Activated CD4-positive, alpha-beta memory T cell treated with anti-CD3 and anti-CD28 coated beads for 36 hours (primary cell): ENCODE measurements at places on chromosomes 2 and 18.

- no peak for DNase-seq
These were observed 32.2 kb upstream of the CREB1 start for GRCh38 chr2:207497596-207497995.

- no peak for DNase-seq
These were observed 142.4 kb downstream of the SOCS6 start for GRCh38 chr18:70431203-70431624.

DNA sequence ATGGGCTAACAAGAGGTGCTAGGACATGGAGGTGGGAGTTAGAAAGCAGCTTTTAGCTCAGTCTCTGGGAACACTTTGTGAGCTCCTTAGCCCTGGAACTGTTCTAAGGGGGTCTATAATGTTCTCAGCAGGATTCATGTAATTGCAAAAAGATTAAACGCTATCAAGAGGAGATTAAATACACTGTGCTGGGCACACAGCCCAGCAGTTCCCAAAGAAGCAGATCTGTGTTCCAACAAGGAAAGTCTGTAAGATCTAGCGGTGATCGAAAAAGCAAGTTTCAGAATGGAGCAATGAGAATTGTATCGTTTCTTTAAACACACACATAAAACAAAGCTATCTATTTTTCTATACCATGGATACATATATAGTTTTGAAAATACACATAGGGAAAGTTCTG is 2.4 kb upstream of the ARID5A start:
- no peak for DNase-seq

DNA sequence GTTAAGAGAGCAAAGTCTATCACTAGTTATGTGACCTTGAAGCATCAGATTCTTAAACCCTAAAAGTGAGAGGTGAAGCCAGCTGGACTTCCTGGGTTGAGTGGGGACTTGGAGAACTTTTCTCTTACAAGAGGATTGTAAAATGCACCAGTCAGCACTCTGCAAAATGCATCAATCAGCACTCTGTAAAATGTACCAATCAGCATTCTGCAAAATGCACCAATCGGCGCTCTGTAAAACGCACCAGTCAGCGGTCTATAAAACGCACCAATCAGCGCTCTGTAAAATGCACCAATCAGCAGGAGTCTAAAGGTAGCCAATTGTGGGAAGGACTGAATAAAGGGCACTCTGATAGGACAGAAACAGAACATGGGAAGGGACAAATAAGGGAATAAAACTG is 291.6 kb upstream of the FAM98A start:
- DNase-seq, result no peak

DNA sequence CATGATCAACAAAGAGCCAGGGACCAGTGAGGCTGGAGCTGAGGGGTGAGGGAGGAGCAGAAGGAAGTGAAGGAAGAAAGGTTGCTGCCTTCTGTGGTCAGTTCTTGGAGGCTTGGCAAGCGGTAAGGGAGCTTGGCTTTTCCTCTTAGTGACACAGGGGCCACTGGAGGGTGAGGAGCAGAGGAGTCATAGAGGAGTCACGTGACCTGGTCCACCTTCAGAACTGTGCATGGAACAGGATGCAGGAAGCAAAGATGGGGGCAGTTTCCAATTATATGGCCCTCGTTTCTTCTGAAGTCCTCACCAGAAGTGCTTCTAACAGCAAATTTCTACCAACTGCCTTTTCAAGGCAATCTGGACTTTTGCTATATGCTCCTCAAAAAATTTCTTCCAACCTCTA is 326.9 kb upstream of the SMIM21 start:
- no peak for DNase-seq

GRCh38 chr2:132482821-132483220 is 66.2 kb downstream of the GPR39 start:
- no peak for DNase-seq

DNA sequence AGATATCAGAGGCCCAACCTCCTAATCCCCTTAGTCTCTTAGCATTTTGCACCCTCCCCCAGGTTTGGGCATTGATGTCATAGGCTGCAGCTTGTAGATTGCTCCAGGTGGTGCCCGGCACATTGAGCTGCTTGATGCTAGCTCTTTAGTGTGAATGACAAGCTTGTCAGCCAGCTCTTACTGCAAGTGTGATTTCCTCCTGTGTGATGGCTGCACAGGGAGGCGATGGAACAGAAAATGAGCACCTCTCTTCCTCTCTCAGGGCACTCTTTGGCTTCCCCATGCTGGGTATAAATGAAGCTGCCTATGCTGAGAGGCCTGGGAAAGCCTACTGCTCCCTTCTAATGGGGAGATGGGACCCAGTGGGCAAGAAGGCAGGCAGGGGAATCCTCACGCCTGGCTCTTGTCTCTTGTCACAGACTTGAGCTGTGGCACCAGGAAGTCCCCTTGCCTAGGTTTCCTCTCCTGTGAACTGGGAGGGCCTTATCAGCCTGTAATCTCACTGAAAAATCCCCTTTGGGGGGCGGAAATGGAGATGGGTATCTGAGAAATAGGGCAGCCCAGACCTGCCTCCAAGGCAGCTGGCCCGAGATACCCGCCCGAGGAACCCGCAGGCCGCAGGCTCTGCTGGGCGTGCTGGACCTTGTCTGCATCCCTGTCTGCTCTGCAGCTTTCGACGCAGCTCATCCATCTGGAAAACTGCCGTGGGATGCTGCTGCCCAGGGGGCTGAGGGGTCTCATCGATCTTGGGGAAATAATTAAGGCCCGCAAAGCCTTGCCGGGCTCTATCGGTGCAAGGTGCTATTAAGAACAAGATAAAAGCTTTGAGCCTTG is 163.5 kb upstream of the CXCR4 start:
- peak; percentile 64 for DNase-seq

- DNase-seq, result no peak
These were observed 220.8 kb downstream of the NEDD4L start for GRCh38 chr18:58264840-58265239.

GRCh38 chr2:16332681-16333557 is 332.7 kb downstream of the CYRIA start:
- DNase-seq, result no peak

DNA sequence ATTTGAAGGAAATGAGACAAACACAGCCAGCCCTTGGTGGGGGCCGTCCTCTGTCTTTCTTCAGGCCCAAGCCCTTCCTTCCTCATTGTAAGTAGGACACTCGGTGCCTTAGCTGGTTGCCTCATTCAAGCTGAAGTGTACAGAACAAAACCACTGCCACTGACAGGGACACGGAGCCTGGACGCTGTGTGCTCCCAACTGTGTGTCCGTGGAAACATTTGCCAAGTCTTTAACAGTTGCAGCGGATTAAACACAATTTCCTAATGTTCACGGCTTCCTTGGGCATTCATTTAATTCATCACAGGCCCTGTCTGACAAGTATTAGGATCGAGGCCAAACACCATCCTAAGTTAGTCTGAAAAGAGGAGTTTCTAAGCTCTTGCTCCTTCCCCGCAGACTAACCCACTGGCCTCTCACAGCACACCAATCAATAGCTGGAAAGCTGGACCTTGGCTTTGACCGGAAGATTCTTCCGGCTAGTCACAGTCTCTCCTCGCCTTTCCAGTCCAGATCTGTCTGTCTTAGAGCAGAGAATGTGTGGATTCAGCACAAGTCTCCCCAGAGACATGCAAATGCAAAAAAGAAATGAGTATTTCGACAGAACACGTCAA is 68.7 kb upstream of the ACSL3 start:
- no peak for DNase-seq

GRCh38 chr2:191526536-191526935 is 151.4 kb upstream of the NABP1 start:
- no peak for DNase-seq

DNA sequence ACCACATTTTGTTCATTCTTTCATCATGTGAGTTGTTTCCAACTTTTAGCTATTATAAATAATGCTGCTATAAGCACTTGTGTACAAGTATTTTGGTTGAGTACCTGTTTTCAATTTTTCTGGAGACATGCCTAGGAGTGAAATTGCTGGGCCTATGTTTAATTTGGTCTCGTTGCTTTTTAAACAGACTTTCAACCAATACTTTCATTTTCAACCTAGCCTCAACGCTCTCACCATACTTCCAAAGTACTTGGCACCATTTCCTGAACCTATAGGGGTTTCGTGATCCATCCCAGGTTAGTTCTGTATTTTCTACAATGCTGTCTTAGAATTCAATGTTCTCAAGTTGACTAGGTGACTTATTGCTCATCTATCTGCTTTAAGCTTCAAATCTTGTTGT is 126.1 kb downstream of the SRBD1 start:
- DNase-seq, result no peak

DNA sequence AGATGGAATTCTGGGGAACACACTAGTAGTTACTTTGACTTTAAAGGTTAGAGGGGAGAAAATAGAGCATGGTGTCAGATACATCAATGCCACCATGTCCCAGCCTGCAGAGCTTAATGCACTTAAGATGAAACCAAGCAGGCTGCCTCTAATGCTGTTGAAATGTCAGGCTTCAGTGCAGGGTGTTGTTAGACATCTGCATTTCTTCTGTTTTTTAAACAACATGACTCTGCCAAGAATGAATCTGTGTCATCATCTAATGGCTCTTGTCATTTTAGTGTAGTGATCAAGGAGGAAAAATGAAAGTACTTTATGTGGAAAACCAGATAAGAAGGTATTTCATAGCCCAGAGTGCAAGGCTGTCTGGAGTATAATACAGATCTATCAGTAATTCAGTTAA is 29.9 kb downstream of the LYPD1 start:
- DNase-seq, result no peak

DNA sequence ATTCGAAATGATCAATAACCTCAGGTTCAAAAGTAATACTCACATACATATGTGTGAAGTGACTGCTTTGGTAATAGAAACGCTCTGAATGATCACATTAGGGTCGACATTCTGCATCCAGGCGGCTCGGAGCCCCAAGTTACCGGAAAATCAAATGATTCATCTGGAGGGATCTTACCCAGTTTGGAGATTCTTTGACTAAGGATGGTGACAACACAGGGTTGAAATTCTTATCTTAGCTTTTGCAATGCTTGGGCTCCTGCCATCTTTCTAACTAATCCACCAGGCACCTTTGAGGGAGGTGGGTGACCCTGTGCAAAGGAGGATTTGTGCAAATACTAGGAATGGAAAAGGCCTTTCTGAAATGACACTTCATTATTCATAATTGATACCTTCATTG is 10.8 kb downstream of the GBX2 start:
- DNase-seq, result no peak

GRCh38 chr18:79258447-79258846 is 137.3 kb upstream of the NFATC1 start:
- DNase-seq, result no peak

GRCh38 chr2:102084651-102085050 is 57.9 kb upstream of the IL1R1 start:
- DNase-seq, result no peak

DNA sequence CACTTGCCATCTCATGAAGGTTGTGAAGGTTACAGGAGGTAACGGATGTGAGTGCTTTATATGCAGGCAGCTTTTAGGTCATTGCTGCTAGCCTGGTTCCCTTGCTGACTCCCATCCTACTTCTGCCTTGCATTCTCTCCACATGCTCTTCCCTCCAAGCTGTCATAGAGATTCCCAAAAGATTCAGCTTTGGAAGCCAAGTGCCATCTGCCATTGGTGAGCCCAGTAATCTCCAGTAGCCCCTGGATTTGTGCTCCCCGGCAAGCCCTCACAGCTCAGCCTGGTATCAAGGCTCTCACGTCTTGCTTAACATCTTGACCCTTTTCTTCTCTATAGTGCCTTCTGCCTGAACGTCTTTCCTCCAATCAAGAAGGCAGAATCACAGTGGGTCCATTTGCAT is 61.6 kb downstream of the MYT1L start:
- no peak for DNase-seq

- no peak for DNase-seq
These were observed 30.5 kb upstream of the ITGAV start for GRCh38 chr2:186559370-186559769.

- DNase-seq, result no peak
These were observed 71.1 kb upstream of the MAP4K3 start for GRCh38 chr2:39508198-39508597.

DNA sequence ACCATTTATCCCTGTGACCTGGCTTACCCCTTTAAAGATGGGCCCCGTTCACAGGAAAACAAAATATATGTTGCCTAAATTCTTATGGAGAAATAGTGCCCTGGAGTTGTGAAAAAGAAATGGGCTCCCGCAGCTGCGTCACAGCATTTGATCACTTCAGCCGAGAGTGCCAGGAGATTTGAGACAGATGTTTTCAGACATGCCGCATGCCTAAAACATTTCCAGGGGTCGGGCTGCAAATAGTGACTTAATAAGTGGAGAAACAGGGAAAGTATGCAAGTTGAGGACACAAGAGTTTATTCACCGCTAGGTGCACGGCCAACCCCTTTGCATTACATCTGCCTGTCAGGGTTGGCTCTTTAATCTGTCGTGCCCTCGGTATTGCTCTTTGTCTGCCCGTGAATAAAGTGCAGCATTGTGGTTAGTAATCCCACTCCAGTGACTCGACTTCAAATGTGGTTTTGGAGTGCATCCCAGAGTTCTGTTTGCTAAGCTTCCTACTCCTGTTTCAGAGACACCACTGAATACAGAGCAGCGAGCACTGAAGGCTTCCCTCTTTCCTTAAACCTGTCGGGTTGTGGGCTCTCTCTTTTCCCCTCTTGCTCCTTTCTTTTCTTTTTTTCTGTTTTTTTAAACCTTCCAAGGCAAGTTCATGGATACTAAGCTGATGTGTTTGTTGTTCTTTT is 187.5 kb downstream of the LTBP1 start:
- DNase-seq, result no peak

GRCh38 chr2:188619146-188619545 is 327.5 kb downstream of the GULP1 start:
- no peak for DNase-seq

- peak; percentile 5 for DNase-seq
These were observed 98.7 kb downstream of the TWIST2 start for GRCh38 chr2:238946318-238947242.

DNA sequence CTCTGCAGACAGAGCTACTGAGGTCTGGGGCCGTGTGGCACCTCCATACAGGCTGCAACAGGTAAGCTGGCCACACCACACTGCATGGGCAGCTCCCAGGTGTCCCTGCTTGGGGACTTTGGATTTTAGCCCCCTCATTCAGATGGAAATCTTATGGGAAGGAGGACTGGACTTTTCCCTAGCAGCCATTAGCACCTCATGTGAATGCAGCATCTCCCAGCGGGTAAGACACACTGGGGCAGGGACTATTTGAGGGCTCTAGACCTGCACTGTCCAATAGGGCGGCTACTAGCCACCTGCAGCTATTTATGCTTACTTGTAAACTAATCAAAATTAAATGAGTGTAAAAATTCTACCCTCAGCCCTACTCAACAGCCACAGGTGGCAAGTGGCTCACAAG is 34.2 kb upstream of the GLI2 start:
- no peak for DNase-seq

DNA sequence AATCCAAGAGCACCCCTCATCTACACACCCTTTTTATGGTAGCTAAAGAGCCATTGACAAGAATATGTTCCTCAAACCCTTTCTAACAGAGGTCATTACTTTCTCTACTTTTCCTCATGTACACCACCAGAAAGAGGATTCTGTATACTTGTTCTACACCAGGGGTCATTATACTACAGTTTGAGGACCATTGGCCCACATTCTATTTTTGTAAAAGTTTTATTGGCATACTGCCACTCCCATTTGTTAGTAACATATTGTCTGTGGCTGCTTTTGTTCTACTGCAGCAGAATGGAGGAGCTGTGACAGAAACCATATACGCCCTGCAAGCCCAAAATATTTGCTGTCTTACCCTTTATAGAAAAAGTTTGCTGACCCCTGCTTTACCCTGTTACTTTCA is 14.3 kb downstream of the HTR2B start:
- DNase-seq, result no peak

- DNase-seq, result no peak
These were observed 179.9 kb downstream of the IRS1 start for GRCh38 chr2:226619707-226620106.
